ENCODE measurements at places on chromosomes 7 and 10. TPM values are rescaled to one million over a fixed set of nuclear protein-coding genes. Genes with fewer than 3 reads are reported as not detected.

The KIAA1217 gene
- total RNA-seq = 0.26 TPM

The CHAT gene
- total RNA-seq = not detected

The FLNC gene
- total RNA-seq = 191 TPM

DNA sequence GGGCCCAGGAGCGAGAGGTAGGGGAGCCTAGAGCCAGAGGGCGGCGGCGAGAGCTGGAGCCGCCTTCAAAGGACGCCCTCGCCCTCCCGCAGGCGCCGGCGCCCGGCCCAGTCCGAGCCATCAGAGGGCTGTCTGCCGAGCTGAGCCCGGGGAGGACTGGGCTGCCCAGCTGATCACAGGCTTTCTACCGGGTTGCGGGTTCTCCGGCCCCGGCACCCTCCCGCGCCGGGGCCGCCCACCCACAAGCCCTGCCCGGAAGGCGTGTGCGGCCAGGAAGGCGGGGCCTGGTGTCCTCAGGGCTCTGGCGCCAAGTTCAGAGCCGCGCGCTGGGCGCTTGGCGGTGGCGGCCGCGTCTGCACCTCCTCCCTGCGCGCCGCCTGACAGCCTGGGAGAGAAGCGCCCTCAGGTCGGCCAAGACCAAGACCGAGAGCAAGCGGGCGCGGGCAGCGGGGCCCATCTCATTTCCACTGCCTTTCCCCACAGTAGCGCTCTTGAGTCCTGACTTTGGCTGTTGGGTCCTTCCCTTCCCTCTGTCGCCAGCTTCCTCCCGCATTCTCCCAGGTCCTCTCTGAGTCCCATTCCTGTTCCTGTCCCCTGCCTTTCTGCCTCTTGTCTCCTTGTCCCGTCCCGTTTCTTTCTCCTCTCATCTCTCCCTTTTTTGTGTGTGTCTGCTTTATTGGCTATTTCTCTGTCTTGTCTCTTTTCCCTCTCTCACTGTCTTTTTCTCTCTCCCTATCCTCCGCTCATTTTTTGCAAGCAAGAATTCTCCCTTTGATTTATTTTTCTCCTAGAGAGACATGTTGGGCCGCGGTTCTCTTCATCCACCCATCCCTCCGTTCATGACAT lies 60.6 kb upstream of the MSMB start:
- peak; percentile 38 for DNase-seq

DNA sequence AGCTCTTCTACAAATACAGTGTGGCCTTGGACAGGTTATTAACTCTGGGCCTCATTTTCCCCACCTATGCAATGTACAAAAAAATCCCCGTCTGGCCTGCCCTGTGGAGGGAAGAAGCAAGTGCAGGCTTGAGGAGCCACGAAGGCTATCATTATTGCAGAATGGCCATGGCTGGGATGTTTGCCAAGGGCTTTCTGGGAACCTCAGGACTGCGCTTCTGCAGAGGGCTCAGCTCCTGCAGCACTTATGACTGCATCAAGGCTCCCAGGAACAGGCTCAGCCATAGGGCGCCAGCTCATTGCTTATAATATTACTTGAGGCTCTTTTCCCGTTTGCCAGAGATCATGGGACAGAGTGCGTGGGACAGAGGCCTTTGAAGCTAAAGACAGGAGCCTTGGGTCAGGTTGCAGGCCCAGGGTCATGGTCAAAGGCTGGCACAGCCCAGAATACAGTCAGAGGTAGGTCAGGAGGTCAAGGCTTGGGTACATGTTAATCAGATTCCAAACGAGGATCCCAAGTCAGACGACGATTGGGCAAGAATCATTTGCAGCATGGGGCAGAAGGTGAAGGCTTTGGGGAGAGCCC lies 20.6 kb upstream of the C10orf105 start:
- DNase-seq = peak; percentile 41

GRCh38 chr10:33154590-33154989 lies 179.9 kb downstream of the NRP1 start:
- DNase-seq = peak; percentile 59
